NCI-H2029 treated with DMSO at 0.1 percent for 48 hours (cell line): ENCODE measurements at places on chromosomes 6 and 20.

DNA sequence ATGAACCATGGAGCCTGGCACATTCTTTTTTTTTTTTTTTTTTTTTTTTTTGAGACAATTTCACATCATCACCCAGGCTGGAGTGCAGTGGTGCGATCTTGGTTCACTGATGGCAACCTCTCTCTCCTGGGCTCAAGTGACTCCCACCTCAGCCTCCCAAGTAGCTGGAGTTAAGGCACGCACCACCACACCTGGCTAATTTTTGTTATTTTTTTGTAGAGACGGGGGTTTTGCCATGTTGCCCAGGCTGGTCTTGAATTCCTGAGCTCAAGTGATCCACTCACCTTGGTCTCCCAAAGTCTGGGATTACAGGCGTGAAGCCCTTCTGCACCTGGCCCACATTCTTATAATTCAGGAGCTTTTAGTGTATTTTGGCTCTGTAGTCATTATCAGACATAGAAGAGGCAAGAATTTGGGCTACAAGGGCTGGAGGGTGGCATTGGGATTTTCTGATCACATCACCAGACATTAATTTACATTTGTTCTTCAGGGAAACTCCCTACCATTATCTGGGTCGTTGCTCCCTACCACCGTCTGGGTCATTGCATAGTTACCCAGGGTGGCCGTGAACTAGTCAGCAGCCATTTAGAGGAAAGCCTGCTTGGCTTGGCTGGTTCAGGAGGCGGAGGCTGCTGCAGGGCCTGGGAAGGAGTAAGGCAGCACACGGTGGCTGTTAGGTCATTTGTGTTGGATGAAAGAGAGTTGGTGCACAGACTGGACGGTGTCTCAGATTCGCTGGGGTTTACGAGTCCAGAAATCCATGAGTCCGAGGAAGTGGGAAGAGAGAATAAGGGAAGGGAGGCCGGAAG is 17.6 kb downstream of the ARID1B start:
- DNase-seq = no peak

DNA sequence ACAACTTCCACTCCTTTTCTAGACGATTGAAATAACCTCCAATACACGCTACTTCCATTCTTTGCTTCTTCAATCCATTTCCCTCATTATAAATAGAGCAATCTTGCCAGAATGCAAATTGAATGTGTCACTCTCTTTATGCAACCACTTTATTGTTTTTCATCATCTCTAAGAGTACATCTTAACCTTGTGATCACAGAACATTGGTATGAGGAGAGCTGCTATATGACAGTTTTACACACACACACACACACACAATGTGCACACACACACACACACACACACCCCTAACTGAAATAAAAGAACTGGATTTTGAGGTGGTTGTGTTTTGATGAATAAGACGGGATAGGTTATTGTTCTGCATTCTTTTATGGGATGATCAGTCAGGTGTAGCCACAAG is 187.0 kb downstream of the HDGFL1 start:
- DNase-seq = no peak

DNA sequence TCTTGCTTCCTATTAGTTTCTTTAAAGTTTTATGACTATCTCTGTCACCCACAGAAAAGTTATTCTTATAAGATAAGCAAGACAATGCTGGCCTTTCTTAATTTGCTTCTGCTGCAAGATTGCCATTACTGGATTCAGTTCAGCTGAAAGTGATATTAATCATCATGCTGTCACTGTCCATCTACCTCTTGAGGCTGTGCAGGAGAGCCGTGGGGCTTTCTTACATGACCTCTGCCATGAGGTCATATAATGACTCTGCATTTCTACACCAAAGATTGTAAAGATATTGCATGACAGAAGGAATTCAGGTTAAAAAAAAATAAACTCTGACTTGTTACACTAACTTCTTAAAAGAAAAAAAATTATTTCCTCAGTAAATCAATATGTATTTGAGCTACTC is 106.9 kb downstream of the TRDN start:
- no peak for DNase-seq

GRCh38 chr6:107786709-107787588 is 37.2 kb downstream of the SCML4 start:
- no peak for DNase-seq

- DNase-seq = no peak
Observed at GRCh38 chr6:52552278-52552643, 24.6 kb downstream of the TRAM2 start.

- DNase-seq = no peak
Observed at GRCh38 chr6:9711365-9711764, 703.5 kb downstream of the TFAP2A start.

- no peak for DNase-seq
Observed at GRCh38 chr6:3124667-3125066, 6.2 kb downstream of the BPHL start.

- no peak for DNase-seq
Observed at GRCh38 chr6:139841794-139842215, 467.4 kb upstream of the CITED2 start.
